ENCODE measurements at places on chromosomes 13 and 19.

DNA sequence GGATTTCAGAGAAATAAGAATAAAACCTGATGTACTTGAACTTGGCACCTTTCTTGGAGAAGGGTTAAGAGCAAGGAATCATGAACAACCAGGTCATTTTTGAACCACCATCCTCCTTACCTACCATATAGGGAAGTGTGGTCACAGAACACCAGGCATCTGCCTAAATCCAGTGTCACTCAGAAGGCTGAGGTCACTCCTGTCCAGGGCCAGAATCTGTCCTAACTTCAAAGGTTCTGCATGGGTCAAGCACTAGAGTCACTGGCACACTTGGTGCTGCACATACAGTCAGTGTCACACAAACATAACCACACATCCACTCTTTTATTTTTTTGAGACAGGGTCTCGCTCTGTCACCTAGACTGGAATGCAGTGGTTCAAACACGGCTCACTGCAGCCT lies 1.6 kb downstream of the ZNF565 start:
- DNase-seq, result no peak

- DNase-seq, result peak; percentile 86
Observed at GRCh38 chr19:13164343-13165161, 14.3 kb downstream of the IER2 start.

- DNase-seq, result no peak
Observed at GRCh38 chr19:45110851-45111266, 17.9 kb downstream of the PPP1R37 start.

DNA sequence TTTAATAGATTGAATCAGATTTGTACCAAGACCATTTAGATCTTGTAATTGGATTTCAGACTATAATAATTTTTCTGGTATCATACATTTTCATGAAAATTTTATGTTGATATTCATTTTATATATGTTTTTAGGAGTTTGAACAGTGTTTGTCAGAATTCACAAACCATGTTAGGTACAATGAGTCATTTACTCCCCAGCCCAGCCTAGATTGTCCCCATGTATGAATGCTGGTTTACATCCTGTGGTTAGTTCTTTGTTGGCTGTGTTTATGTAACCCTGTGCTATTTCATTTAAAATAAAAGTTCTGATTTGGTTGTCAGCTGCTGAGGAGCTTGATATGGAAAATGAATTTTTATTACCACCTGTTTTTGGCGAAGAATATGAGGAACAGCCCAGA lies 96.7 kb downstream of the GJA3 start:
- DNase-seq, result no peak

- peak; percentile 37 for DNase-seq
Observed at GRCh38 chr13:30572859-30573275, 44.9 kb upstream of the USPL1 start.

DNA sequence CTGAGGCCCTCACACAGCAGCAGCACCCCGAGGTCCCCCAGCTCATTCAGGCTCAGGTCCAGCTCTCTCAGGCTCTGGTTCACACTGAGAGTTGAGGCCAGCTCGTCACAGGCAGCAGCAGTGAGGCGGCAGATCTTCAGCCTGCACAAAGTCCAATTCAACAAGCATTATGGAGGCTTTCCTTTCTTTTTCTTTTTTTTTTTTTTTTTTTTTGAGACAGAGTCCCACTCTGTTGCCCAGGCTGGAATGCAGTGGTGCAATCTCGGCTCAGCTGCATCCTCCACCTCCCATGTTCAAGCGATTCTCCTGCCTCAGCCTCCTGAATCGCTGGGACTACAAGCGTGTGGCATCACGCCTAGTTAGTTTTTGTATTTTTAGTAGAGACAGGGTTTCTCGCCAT lies 22.9 kb downstream of the NLRP12 start:
- no peak for DNase-seq

- DNase-seq, result no peak
Observed at GRCh38 chr19:15293781-15294491, 38.4 kb downstream of the BRD4 start.

GRCh38 chr19:39030854-39031367 lies 1.4 kb downstream of the FBXO27 start:
- no peak for DNase-seq

- DNase-seq, result no peak
Observed at GRCh38 chr13:38656699-38657098, 30.2 kb upstream of the FREM2 start.

DNA sequence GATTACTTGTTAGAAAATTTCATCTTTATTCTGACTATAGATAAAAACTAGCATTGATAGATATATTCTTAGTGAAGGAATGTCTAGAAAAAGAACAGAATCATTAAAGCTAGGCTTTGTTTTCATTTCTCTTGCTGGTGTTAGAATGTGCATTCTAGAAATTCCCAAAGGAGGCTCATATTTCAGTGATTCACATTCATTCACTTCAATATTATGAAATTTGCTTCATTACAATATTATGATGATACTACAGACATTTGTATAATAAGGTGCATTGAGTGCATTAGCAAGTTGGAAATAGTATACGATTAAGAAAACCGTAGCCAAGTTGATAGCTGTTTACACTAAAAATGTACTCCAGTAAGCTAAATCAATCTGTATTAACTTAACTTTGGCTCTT lies 70.7 kb upstream of the MYCBP2 start:
- no peak for DNase-seq

- DNase-seq, result peak; percentile 30
Observed at GRCh38 chr19:30799865-30800755, 427.9 kb downstream of the ZNF536 start.

DNA sequence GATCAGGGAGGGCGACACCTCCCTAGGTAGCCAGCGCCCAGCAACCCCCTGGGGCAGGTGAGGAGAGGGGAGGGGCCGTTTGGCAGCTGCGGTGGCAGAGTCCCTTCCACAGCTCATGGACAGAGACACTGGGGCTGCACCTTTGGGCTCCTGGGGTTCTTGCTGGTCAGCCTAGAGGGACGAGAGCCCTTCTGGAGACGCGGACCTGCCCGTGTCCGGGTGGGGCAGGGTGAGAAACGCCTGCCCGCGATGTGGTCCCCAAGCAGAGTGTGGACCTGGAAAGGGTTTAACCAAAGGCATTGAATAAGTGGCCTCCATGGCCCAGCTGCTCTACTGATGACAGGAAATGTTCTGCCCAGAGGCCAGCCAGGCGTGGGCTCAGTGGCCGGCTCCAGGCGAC lies 38.3 kb downstream of the ADPRHL1 start:
- no peak for DNase-seq

- DNase-seq, result no peak
Observed at GRCh38 chr13:113791226-113791625, 32.2 kb downstream of the TMEM255B start.

- no peak for DNase-seq
Observed at GRCh38 chr13:95267662-95268342, 33.4 kb downstream of the ABCC4 start.

GRCh38 chr13:110869231-110869804 lies 45.6 kb downstream of the ANKRD10 start:
- no peak for DNase-seq

DNA sequence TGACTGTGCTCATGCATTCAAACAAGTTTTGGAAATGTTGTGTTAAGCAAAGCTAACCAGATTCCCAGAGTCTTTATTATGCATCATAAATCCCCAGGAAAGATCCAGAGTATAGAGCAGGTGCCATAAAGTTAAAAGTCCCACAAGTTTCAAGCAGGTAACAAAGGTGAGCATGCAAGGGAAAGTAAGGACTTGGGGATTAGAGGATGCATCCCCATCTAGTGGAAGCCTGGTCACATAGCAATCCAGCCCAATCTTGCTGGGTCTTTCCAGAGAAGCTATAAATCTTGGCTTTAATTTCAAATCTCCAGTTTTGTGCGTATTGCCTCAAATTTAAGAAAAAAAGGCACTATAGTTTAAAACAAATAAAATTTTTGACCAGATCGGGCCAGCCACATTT lies 72.7 kb downstream of the ZNF254 start:
- no peak for DNase-seq

- DNase-seq, result no peak
Observed at GRCh38 chr19:2003874-2004273, 11.6 kb downstream of the BTBD2 start.

- DNase-seq, result no peak
Observed at GRCh38 chr19:53160350-53160749, 1.5 kb upstream of the ZNF347 start.

DNA sequence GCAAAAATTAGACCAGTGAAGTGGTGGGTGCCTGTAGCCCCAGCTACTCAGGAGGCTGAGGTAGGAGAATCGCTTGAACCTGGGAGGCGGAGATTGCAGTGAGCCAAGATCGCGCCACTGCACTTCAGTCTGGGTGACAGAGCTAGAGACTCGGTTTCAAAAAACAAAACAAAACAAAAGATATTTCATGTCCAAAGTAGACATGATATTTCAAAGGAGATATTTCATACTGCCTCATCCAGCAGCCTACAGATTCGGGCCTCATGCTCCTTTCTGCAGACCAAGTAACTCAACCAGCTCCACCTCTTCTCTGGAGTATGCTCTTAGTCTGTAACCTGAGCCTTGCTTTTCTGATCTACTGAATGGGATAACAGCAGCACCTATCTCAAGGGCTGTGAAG lies 15.0 kb downstream of the ZC3H4 start:
- DNase-seq, result no peak

GRCh38 chr19:49594993-49595818 lies 4.2 kb downstream of the PRR12 start:
- no peak for DNase-seq

DNA sequence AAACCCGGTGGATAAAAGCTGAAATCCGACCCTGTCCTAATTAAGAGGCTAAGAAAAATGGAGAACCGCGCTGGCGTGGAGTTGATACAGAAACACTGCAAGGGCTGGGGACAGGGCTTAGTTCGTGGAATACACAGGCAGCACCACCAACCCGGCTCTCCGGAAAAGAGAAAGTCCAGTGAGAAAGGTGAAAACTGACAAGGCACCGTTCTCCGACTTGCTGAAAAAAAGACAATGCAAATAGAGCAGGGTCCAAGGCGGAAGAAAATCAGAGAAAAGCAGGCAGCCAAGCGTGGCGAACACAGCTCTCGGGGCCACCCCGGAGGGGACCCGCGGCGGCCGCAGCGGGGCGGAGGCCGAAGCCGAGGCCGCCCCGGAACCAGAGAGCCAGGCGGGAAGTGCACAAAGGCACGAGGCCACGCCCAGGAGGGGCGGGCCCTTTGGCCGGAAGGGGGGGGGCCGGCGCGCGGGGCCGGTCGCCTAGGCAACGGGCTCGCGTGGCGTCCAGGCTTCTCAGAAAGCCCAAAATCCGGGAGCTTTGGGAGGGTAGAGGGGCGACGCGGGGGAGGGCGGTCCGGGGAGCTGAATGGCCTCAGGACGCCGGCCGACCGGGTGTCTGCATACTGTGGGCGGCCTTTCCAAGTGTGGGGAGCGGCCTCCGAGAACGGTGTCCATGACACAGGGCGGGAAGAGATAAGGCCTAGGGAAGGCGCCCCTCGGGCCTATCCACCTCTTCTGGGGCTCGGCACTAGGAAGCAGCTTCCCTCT lies 1.2 kb upstream of the ING1 start:
- DNase-seq, result peak; percentile 96

- no peak for DNase-seq
Observed at GRCh38 chr19:9847087-9847671, 12.1 kb downstream of the PIN1 start.

DNA sequence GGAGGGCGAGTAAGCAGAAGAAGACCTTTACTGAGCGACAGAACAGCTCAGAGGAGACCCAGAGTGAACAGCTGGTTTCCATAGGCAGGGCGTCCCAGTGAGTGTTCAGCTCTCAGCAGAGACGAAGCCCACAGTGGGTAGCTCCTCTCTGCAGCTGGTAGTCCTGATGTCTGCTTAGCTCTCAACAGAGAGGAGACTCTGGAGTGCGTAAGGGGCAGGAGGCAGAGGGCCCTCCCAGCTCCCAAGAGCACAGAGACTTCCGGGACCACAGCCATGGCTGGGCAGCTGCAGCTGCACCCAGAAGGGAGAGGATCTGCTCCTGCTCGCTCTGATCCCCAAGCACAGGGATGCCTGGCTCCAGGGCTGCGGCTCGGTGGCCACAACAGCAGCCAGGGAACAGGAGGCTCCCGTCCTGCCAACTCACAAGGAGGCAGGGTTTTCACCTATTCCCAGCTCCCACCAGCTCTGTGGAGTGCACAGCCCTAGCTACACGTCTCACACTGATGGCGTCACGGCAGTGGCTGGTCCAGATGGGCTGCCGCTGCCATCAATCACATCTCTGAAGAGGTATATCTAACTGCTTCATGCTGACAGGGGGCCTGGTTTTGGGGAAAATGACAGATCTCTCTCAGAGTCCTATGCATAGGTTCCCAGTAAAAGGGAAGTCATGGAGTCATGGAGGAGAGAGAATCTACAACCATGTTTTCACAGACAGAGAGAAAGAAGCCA lies 2660.1 kb upstream of the PCDH20 start:
- DNase-seq, result no peak

DNA sequence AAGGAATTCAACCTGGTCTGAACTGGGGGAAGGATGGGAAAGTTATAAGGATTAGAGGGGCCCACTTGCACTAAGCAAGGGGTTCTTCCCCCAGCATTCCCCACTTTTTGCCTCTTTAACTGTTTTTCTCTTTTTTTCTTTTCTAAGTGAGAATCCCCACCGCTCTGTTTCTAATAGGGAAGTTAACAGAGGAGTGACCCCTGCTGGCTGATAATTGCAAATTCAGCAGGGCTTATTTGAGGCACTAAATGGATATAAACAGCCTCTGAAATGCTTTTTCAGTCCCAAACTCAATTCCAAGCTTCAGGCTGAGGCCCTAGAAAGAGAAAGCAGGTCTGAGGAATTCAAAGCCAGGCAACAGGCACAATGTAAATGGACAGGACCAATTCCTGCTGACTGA lies 38.2 kb upstream of the CEACAM21 start:
- no peak for DNase-seq

DNA sequence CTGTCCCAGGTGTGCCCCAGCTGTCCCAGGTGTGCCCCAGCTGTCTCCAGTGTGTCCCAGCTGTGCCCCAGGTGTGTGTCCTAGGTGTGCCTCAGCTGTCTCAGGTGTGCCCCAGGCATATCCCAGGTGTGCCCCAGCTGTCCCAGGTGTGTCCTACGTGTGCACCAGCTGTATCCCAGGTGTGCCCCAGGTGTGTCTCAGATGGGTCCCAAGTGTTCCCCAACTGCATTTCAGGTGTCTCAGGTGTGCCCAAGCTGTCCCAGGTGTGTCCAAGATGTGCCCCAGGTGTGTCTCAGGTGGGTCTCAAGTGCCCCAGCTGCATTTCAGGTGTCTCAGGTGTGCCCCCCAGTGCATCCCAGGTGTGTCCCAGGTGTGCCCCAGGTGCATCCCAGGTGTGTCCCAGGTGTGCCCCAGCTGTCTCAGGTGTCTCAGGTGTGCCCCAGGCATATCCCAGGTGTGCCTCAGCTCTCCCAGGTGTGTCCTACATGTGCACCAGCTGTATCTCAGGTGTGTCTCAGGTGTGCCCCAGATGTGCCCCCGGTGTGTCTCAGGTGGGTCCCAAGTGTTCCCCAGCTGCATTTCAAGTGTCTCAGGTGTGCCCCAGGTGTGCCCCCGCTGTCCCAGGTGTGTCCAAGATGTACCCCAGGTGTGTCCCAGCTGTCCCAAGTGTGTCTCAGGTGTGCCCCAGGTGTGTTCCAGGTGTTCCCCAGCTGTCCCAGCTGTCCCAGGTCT lies 1.3 kb upstream of the GRK1 start:
- DNase-seq, result peak; percentile 29

DNA sequence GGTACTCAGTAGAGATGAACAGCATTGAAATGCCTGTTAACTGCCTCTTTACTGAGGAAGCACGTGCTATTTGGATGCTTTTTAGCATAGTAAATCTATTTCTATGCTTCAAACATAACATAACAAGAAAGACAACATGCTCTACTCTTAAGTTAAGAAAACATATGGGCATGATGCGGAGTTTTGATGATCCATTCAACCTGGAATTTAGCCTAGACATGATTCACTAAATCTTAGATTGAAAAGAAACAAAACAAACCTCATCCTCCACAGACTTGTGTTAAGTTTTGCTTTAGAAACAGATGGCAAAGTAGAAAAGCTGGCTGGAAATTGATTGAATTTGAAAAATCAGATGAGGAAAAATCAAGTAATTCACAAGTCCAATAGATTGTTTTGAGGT lies 593.8 kb downstream of the OLFM4 start:
- no peak for DNase-seq
